ENCODE measurements at places on chromosomes 1 and 21. TPM values are rescaled to one million over a fixed set of nuclear protein-coding genes. Genes with fewer than 3 reads are reported as not detected.

DNA sequence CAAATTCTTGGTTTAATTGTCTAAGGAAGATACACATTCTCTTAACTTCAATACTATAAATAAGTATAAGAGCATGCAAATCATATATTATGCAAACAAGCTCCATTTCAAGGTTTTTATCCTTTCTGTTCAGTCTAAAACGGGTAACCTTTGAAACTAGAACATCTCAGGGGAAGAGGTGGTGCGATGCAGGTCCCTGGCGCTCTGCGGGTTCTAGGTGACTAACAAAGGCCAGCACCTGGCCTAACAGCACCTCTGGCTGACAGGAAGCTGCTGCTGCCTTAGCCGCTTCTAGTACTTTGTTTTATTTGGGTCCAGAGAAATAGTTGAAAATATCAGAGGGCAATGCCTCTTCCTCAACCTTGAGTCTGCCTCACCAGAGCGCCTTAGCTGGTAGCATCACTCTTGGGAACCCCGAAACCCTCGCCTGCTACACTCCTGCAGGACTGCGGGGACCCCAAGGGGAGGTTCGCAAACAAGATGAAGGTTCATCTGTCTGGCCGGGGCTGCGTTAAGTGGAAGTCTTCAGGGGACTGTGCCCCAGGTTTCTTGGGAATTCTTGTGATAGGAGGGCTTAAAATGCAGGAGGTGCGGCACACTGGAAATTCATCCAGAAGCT is 45.5 kb downstream of the PRDM15 start:
- H3K4me1 ChIP-seq, result no peaks in the 10 kb centered on the region
- no peaks in the 10 kb centered on the region for H3K36me3 ChIP-seq
- H3K27me3 ChIP-seq, result no peaks in the 10 kb centered on the region
- no peak for DNase-seq
- no peak overlapping the region for H3K27ac ChIP-seq

DNA sequence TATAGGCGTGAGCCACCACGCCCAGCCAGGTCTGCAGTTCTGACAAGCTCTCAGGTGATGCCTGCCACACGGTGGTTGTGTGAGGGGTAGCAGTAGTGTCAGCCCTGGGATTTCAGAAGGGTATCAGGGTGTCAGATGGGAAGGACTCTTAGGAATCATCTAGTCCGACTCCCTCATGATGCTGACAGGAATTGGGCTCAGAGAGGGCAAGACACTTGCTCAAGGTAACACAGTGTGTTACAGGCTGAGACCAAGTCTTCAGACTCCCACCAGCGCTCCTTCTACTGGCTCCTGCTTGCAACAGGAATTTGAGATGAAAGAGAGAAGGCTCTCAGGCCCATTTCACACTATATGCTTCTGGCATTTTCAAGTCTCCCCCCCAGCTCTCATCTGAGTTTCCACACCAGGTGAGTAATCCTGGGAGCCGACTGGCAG is 6.9 kb downstream of the HTR1D start:
- no peak overlapping the region for H3K4me3 ChIP-seq
- no peaks in the 10 kb centered on the region for H3K36me3 ChIP-seq
- no peak overlapping the region for H3K27ac ChIP-seq
- no peaks in the 10 kb centered on the region for H3K4me1 ChIP-seq
- peaks cover 48% of the 10 kb centered on the region for H3K27me3 ChIP-seq

GRCh38 chr1:55700359-55701130 is 485.4 kb upstream of the USP24 start:
- no peaks in the 10 kb centered on the region for H3K4me1 ChIP-seq
- no peaks in the 10 kb centered on the region for H3K36me3 ChIP-seq
- no peak overlapping the region for H3K27ac ChIP-seq
- no peak for DNase-seq
- H3K4me3 ChIP-seq, result no peak overlapping the region
- peaks cover 7% of the 10 kb centered on the region for H3K27me3 ChIP-seq

The XCL2 gene
- 15.7 TPM for total RNA-seq

- H3K4me3 ChIP-seq, result no peak overlapping the region
- H3K36me3 ChIP-seq, result peaks cover 6% of the 10 kb centered on the region
- peaks cover 50% of the 10 kb centered on the region for H3K4me1 ChIP-seq
- no peak for DNase-seq
- no peaks in the 10 kb centered on the region for H3K27me3 ChIP-seq
- H3K27ac ChIP-seq, result no peak overlapping the region
Measured at GRCh38 chr1:227769936-227770494, 34.8 kb downstream of the SNAP47 start.

GRCh38 chr1:175220853-175221556 is 28.4 kb upstream of the KIAA0040 start:
- peaks cover 4% of the 10 kb centered on the region for H3K4me1 ChIP-seq
- no peaks in the 10 kb centered on the region for H3K27me3 ChIP-seq
- H3K4me3 ChIP-seq, result no peak overlapping the region

GRCh38 chr1:233277637-233278606 is 17.6 kb downstream of the PCNX2 start:
- peaks cover 22% of the 10 kb centered on the region for H3K4me1 ChIP-seq
- H3K27me3 ChIP-seq, result no peaks in the 10 kb centered on the region
- no peak for DNase-seq
- H3K36me3 ChIP-seq, result peaks cover 4% of the 10 kb centered on the region

DNA sequence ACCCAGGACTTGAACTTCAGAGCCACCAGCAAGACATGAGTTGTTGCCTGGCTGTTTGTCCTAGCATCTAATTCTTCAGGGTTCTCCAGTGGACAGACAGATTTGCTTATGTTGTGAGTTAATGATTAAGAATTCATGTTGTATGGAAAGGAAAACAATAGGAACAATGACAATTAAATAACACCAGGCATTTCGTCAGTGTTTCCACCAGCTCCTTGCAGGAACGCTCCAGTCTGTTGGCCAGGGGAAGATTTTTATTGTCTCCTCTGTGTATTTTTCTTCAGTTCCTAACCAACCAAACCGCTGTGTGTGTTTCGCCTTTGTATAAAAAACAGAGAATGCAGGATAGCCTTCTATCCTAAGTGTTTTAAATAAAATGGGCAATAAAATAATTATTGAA is 64.4 kb upstream of the PTGFR start:
- H3K27me3 ChIP-seq, result no peaks in the 10 kb centered on the region
- H3K4me3 ChIP-seq, result no peak overlapping the region
- H3K36me3 ChIP-seq, result no peaks in the 10 kb centered on the region
- no peak for DNase-seq

GRCh38 chr1:86649618-86650017 is 54.8 kb upstream of the SH3GLB1 start:
- H3K27me3 ChIP-seq, result no peaks in the 10 kb centered on the region
- H3K27ac ChIP-seq, result no peak overlapping the region

DNA sequence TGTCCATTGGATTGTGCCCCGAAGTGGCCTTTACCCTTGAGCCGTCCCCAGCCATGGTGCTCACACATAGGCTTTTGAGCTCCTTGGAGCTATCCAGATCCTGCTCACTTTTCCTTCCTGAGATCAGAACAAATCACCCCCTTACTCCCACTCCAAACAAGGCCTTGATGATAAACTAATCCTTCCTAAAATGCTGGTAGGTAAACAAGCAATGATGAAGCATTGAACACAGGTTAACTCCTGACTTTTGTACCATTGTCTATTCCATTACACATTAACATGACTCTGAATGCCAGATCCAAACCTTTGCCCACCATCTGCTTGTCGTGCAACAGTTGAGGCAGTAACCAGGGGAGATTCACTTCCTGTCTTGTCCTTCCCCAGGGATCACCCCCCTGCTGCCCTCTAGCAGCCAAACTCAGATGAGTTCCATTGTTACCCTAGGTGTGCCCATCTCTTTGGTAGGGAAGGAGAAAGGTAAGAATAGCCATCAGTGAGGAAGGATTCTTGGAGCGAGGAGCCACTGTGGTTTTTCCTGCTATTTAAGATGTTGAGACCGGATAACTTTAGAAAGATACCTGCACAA is 79.5 kb upstream of the DNAJC6 start:
- peaks cover 2% of the 10 kb centered on the region for H3K36me3 ChIP-seq
- H3K4me1 ChIP-seq, result peaks cover 29% of the 10 kb centered on the region
- peaks cover 6% of the 10 kb centered on the region for H3K27me3 ChIP-seq
- no peak overlapping the region for H3K4me3 ChIP-seq

The DNALI1 gene
- total RNA-seq, result 0.81 TPM

The EPHB2 gene
- total RNA-seq, result not detected

GRCh38 chr1:208944981-208945451 is 638.5 kb upstream of the CAMK1G start:
- no peak for DNase-seq
- no peak overlapping the region for H3K27ac ChIP-seq
- H3K27me3 ChIP-seq, result peaks cover 33% of the 10 kb centered on the region
- H3K36me3 ChIP-seq, result no peaks in the 10 kb centered on the region
- H3K4me3 ChIP-seq, result no peak overlapping the region

DNA sequence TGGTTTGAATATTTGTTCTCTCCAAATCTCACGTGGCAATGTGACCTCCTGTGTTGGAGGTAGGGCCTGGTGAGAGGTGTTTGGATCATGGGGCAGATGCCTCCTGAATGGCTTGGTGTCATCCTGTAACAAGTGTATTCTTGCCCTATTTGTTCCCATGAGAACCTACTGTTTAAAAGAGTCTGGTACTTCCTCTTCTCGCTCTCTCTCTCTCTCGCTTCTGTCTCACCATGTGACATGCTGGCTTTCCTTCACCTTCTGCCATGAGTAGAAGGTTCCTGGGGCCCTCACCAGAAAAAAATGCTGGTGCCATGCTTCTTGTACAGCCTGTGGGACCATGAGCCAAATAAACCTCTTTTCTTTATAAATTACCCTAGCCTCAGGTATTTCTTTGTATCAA is 8.4 kb upstream of the PAXBP1 start:
- no peaks in the 10 kb centered on the region for H3K27me3 ChIP-seq
- no peaks in the 10 kb centered on the region for H3K36me3 ChIP-seq
- H3K4me1 ChIP-seq, result peaks cover 15% of the 10 kb centered on the region
- no peak overlapping the region for H3K4me3 ChIP-seq

The FMN2 gene
- total RNA-seq, result not detected

Data from activated T-cell treated with anti-CD3 and anti-CD28 coated beads, Interleukin-2, amount 50 U/mL, for 72 hours (primary cell).